ENCODE measurements at places on chromosomes 3 and 15. TPM values are rescaled to one million over a fixed set of nuclear protein-coding genes. Genes with fewer than 3 reads are reported as not detected.
A peak's percentile ranks its signal among the peaks of the same experiment; 100 is the strongest.

DNA sequence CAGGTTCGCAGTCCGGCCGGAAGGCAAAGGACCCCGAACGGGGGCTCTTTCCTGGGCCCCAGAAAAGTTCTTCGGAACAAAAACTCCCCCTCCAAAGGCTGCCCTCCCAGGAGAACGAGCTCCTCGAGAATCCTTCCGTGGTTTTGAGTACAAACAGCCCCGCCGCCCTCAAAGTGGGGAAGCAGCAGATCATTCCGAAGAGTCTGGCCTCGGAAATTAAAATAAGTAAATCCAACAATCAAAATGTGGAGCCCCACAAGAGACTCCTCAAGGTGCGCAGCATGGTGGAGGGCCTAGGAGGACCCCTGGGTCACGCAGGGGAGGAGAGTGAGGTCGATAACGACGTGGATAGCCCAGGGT, 1.3 kb downstream of the ARHGEF26 start:
- H3K4me1 ChIP-seq, result no peaks in the 10 kb centered on the region
- peak overlapping the region; percentile 80 for H3K27ac ChIP-seq
- DNase-seq, result no peak
- no peaks in the 10 kb centered on the region for H3K36me3 ChIP-seq
- no peaks in the 10 kb centered on the region for H3K27me3 ChIP-seq
- H3K4me3 ChIP-seq, result peak overlapping the region; percentile 71

GRCh38 chr3:50675179-50676030, 678 bp downstream of the DOCK3 start:
- no peaks in the 10 kb centered on the region for H3K27me3 ChIP-seq
- H3K27ac ChIP-seq, result no peak overlapping the region
- H3K36me3 ChIP-seq, result no peaks in the 10 kb centered on the region
- no peak for DNase-seq
- H3K4me3 ChIP-seq, result peak overlapping the region; percentile 67

DNA sequence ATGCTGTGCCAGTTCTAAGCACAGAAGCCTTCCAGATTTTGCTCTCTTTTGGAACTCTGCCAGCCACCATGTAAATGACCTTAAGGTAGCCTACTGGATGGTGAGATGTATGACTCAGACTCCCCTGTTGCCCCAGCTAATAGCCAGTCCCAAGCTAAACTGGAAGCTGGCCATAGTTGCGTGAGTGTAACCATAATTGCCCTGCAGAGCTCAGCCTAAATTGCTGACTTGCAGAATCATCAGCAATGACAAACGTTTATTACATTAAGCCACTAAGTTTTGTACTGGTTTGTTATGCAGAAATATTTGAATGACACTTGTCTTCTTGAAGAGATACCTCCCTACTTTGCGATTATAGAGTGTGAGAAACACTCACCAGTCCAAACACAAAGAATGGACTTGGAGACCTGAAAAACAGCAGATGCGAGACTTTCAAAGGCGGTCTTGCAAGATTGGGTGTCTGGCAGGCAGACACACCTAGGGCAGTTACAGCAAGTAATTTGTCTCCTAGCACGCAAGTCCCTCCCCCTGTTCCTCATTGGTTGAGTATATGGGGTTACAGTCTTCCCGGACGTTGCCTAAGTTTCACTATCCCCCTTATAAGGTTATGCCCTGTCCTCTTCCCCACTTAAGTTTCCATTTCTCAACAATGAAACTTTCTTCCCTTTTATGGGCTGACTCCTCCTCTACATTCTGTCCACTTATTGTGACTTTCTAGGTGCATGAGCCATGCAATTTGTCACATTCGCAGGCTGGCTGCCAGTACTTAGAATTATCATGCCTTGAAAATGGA, 83.6 kb upstream of the XCR1 start:
- H3K4me1 ChIP-seq, result no peaks in the 10 kb centered on the region
- no peak overlapping the region for H3K4me3 ChIP-seq
- H3K27me3 ChIP-seq, result no peaks in the 10 kb centered on the region
- no peaks in the 10 kb centered on the region for H3K36me3 ChIP-seq
- no peak for DNase-seq

GRCh38 chr15:74137537-74137894, 7.1 kb downstream of the ISLR2 start:
- H3K4me1 ChIP-seq, result peaks cover 17% of the 10 kb centered on the region
- no peak for DNase-seq
- no peak overlapping the region for H3K27ac ChIP-seq
- H3K4me3 ChIP-seq, result no peak overlapping the region
- H3K36me3 ChIP-seq, result no peaks in the 10 kb centered on the region
- H3K27me3 ChIP-seq, result peaks cover 16% of the 10 kb centered on the region

- H3K27ac ChIP-seq, result no peak overlapping the region
- H3K4me3 ChIP-seq, result no peak overlapping the region
- H3K36me3 ChIP-seq, result no peaks in the 10 kb centered on the region
- DNase-seq, result no peak
These were observed 101.3 kb downstream of the NR2F2 start for GRCh38 chr15:96431786-96432185.

GRCh38 chr3:60552581-60552980, 698.7 kb downstream of the FHIT start:
- no peaks in the 10 kb centered on the region for H3K27me3 ChIP-seq
- no peak for DNase-seq
- no peaks in the 10 kb centered on the region for H3K36me3 ChIP-seq

GRCh38 chr3:65149877-65150276, 462.1 kb upstream of the ADAMTS9 start:
- H3K27me3 ChIP-seq, result no peaks in the 10 kb centered on the region
- no peak overlapping the region for H3K4me3 ChIP-seq
- no peak for DNase-seq
- H3K4me1 ChIP-seq, result no peaks in the 10 kb centered on the region

Gene IMPDH2
- 101 TPM for total RNA-seq

Gene TMEM45A
- 30.9 TPM for total RNA-seq

Gene GHSR
- not detected for total RNA-seq

Gene GPR149
- not detected for total RNA-seq

Gene ICE2
- 45.1 TPM for total RNA-seq

Data from ascending aorta (tissue), 2 donors.